Left renal cortex interstitium (tissue), 4 donors: ENCODE measurements at places on chromosomes 4 and X. TPM values are rescaled to one million over a fixed set of nuclear protein-coding genes. Genes with fewer than 3 reads are reported as not detected.

Gene MAGEB10
- not detected for polyA plus RNA-seq

DNA sequence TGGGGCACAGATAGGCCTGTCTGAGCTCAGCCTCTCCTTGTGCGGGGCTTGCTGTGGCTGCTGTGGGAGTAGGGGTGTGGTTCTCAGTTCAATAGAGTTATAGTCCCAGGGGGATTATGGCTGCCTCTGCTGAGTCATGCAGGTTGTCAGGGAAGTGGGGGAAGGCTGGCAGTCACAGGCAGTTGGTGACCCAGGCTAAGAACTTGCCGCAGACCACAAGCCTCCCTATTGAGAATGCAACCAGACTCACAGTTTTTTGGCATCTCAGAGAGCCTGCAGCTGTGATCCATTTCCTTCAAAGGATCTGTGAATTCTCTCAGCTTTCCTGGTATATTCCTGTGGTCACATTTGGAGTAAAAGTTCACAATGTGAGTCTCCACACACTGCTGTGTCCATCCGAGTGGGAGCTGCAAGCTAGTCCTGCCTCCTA, 364.9 kb downstream of the ZNF674 start:
- DNase-seq, result peak; percentile 9

GRCh38 chr4:128168701-128169100, 107.6 kb downstream of the LARP1B start:
- no peak for DNase-seq

DNA sequence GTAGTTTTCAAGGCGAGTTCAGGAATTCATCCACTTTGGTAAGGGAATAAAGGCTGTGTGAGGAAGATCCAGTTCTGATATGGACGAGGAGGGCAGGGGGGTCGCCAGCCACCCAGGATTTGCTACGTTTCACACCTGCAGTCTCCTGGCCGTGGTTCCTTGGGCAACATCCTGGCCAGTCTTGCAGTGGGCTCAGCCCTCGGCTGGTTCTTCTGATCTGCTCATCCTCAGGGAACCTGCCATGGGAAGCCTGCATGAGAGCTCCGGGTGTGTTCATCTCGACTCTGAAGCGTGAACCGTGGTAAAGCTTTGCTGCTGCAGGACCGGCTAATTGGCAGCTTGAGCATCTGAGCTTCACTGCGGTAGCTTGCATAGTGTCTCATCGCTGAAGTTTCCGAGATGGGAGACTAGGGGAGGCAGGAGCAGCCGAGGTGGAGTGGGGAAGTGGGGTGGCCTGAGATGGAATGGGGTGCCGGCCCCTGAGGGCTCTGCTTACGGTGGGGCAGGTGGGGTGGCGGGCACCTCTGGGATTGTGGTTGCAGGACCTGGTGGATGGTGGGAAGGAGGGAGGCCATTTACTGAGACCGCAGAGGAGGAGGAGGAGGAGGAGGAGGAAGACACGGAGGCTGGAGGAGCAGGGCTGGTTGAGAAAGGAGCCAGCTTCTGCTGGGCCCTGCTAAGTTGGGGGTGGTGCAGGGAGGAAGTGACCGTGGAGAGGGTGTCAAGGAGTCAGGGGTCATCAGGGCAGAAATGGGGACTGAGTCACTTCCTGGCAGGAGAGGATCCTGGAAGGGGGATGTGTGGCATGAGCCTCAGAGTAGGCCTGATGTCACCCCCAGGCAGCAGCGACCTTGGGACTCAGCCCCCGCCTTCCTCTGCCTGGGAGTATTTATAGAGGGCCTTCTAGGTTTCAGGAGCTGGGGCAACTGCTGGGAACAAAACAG, 213.1 kb upstream of the PSAPL1 start:
- no peak for DNase-seq

- DNase-seq, result no peak
Measured at GRCh38 chr4:169241464-169241863, 29.3 kb downstream of the SH3RF1 start.
